ENCODE measurements at places on chromosomes 2 and 18. TPM values are rescaled to one million over a fixed set of nuclear protein-coding genes. Genes with fewer than 3 reads are reported as not detected.

CCDC141 gene
- total RNA-seq, result 1.2 TPM

DNA sequence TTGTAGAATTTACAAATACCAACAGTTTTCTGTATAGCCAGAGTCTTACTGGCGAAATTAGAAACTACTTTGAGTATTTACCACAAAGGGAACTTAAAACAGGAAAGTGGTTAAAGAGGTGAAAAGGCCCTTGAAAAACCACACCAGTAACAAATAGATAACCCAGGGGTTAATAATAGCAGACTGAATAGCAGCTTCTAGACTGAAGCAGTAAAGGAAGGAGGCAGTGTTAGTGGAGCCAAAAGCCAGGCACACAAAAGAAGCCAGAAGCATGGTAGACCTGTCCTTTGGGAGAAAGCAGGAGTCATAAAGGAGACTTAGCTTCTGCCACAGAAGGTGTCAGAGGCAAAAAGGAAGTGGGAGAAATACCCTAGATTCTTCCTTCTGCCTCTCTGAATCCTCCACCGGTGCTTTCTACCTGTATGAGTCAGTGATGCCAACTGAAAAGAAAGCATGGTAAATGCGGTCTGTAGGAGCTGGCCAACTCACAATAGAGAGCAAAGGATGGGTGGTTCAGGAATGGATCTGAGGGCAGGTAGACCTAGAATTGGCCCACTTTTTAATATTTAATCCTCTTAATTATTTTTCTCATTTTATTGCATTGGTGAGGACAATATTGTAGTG is 97.3 kb downstream of the ARL6IP6 start:
- DNase-seq, result no peak

GRCh38 chr2:110877031-110877827 is 144.9 kb downstream of the ACOXL start:
- DNase-seq, result no peak

- peak; percentile 35 for DNase-seq
Observed at GRCh38 chr18:10928011-10928771, 221.2 kb downstream of the PIEZO2 start.

KCNS3 gene
- total RNA-seq, result 1.5 TPM

LBX2 gene
- total RNA-seq, result 0.98 TPM

DNA sequence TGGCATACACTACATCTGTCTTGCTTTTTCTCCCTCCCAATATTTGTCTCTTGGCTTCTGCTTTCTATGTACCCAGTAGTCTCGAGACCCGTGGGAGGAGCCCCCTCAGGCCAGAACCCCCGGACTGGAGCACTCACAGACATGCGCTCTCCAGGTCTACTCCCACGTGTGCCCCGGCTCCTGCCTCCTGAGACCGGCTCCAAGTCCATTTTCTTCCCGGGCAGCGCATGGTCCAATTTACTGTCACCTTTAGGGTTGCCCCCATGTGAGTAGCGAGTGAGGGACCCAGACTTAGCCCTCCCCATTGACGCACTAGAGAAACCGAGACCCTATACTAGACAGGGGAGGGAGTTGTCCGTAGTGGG is 11.8 kb upstream of the TEX51 start:
- no peak for DNase-seq

- DNase-seq, result no peak
Observed at GRCh38 chr2:109448946-109449788, 164.6 kb downstream of the SEPTIN10 start.

GRCh38 chr2:1854729-1855547 is 110.6 kb upstream of the PXDN start:
- peak; percentile 48 for DNase-seq

MC5R gene
- total RNA-seq, result not detected

- no peak for DNase-seq
Observed at GRCh38 chr2:144914113-144914512, 394.2 kb upstream of the ZEB2 start.

SNORC gene
- total RNA-seq, result 0.84 TPM

GRCh38 chr18:7202169-7202568 is 28.7 kb upstream of the LRRC30 start:
- DNase-seq, result no peak

- peak; percentile 54 for DNase-seq
Observed at GRCh38 chr2:189933911-189934399, 128.6 kb downstream of the MSTN start.

PROKR1 gene
- not detected for total RNA-seq

- no peak for DNase-seq
Observed at GRCh38 chr2:189834059-189834458, 49.8 kb downstream of the PMS1 start.

TRIB2 gene
- 73.6 TPM for total RNA-seq

CFAP65 gene
- not detected for total RNA-seq

- no peak for DNase-seq
Observed at GRCh38 chr2:69615078-69615625, 28.4 kb downstream of the AAK1 start.

DNA sequence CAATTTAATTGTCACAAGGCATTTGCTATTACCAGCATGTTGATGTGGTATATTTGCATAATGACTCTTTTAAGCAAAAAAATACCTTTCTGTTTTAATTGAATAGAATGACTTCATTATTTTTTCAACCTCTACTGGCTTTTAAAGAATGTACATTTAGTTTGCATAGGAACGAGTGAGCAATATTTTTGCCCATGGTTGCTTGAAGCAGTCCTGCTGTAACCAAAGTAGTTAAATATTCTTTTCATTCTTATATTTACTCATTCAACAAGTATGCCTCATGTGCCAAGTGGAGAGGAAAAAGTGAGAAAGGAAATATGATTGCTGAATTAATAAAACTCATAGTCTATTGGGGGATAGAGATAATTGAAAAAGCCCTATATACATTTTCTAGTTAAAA is 184.7 kb downstream of the DSEL start:
- DNase-seq, result no peak

CELF4 gene
- not detected for total RNA-seq

OR6B2 gene
- total RNA-seq, result not detected

DNA sequence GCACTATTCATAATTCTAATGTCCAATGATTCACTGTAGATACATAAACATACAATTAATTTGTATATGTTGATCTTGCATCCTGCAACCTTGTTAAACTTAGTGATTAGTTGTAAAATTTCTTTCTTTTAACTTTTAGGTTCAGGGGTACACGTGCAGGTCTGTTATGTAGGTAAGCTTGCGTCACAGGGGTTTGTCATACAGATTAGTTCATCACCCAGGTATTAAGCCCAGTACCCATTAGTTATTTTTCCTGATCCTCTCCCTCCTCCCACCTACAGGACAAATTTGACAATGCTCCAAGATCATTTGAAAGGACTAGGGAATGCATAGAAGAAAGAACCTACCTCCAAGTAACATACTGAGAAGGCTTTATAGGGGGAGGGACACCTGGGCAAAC is 290.1 kb downstream of the SRBD1 start:
- DNase-seq, result no peak

DNA sequence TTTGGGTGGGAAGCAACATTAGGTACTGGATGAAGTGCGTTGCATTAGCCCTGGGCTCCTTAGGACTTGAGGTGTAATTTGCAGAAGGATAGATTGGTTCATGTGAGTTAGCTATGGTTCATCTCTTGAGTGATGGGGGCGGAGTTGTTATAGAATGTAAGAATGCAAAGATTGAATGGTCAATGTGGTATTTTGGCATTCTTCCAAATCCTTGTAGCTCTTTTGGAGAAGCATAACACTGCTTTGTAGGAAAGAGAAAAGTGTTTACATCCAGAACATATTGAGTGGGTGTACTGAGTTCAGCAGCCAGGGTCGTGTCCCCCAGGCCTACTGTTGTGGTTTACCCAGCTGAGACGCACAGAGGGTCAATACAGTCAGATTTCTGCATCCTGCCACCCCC is 173.5 kb downstream of the FMNL2 start:
- peak; percentile 68 for DNase-seq

- DNase-seq, result no peak
Observed at GRCh38 chr2:4134551-4135550, 431.5 kb downstream of the DCDC2C start.

KCNF1 gene
- 1.0 TPM for total RNA-seq

- DNase-seq, result no peak
Observed at GRCh38 chr18:63152096-63152495, 167.5 kb downstream of the BCL2 start.

- no peak for DNase-seq
Observed at GRCh38 chr2:197121255-197121654, 189.3 kb downstream of the ANKRD44 start.

CLEC4F gene
- 0.34 TPM for total RNA-seq

DNA sequence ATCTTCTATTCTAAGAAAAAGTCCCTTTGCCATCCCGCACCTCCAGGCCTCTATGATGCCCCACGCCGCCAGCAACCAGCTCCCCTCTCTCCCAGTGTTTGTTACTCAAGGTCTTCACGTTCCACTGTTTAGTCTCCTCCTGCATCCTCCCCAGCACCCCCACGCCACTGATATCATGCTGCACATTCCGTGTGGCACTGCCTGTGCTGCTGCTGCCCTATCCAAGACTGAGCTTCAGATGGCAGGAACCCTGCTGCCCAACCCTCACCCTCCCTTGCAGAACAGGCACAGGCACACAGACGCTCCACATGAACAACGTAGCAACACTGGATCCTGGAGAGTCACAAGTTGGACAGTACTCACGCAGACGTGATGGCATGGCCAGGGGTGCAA is 35.3 kb downstream of the MYO5B start:
- no peak for DNase-seq

DNA sequence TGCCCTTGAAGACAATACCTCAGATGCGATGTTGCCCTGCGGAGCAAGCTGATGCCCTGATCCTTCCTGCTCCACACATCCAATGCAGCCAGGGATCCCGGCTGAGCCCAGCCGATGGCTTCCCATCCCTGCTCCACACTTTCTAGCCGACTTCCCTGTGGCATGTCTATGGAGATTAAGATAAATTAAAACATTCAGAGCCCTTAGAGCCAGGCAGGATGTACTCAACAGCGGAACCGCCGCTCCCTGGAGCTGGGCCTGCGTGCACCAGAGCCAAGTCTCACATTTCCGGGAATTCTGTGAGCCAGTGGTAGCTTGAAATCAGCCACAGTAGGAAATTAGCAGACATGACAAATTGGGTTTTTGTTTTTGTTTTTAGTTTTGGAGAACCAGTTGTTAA is 620.6 kb downstream of the GALR1 start:
- DNase-seq, result no peak

DNA sequence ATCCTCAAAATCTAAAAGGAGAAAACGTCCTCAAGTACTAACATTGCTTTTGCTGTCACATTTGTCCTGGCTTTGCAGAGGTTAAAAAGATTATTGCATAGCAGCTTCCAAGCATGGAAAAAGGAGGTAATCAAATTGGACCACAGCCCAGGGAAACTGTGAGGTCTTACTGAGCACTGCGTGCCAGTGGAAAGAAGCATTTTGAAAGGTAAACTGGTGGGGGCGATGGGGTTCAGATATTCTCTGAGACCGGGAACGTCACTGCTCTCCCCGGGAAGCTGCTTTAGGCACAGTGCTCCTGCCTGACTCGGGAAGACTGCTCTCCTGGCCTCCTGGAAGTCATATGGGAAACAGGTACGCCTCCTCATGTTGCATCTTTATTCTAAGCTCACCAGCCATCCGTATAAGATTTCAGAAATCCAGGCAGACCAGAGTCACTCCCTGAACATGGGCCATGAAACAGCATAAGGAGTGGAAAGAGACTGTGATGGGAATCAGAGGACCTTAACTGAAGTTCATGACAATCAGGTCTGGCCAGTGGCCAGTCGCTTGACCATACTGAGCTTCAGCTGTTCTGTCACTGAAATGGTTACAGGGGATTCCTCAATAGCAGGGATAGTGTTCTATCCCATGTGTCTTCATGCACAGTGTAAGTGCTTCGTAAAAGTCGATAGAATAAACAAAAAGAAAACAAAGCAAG is 284.1 kb downstream of the TRIB2 start:
- peak; percentile 92 for DNase-seq

GRCh38 chr18:76709659-76710645 is 112.4 kb upstream of the ZNF236 start:
- peak; percentile 76 for DNase-seq

DNA sequence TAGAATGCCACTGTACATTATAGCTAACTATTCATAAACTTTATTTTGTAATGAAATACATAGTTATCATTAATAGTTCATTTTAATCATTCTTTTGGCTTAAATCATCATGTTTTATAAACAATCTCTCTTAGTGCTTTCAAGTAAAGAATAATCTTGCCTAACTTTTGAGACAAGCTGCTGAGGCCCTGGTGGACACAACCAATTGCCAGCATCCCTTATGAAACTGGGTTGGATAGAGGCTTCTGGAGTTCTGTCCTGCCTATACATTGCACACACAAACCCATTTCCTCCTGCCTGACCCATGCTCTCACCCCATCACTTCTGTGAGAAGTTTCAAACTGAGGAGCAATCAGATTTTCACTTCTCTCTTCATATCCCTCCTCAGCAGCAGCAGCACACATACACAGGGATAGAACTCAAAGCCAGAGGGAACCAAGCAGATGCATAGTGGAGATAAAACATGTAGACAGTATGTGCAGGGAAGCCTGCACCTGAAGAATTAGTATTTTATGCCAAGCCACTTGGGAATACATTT is 450.0 kb upstream of the SLC14A2 start:
- no peak for DNase-seq

DNA sequence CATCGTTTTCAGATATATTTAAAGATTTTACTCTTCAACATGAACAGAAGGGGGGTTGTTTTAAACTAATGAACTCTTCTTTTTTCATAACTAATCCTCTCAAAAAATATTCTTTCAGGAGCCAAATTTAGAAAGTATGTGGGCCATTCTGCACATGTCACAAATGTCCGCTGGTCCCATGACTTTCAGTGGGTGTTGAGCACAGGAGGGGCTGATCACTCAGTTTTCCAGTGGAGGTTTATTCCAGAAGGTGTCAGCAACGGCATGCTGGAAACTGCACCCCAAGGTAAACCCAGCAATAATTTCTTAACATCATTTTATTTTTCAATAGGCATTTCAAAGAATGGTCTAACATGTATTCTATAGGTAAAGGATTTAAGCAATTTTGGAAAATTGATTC is 136.0 kb downstream of the EML6 start:
- peak; percentile 7 for DNase-seq

GRCh38 chr2:66693076-66693965 is 258.4 kb downstream of the MEIS1 start:
- no peak for DNase-seq

DNA sequence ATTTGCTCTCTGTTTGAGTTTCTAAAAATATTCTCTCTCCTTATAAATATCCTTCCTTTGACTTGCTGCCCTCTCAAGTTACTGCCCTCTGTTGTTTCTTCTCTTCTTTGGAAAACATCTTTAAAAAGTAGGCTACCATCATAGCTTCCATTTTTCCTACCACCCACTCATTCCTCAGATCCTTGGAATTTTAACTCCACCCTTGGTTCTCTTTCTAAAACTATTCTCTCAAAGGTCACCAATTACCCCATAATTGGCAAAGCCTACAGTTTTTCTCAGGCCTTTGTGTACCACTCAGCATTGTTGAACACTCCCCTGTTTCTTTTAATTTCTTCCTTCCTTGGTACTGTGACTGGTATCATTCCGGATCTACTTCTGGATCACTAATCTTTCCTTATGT is 43.0 kb upstream of the ITGAV start:
- DNase-seq, result peak; percentile 30

- DNase-seq, result no peak
Observed at GRCh38 chr2:27126252-27126710, 2.7 kb downstream of the ABHD1 start.

TSPYL6 gene
- not detected for total RNA-seq

Data from dermis blood vessel endothelial cell (primary cell).